ENCODE measurements at places on chromosomes 12 and 14.

DNA sequence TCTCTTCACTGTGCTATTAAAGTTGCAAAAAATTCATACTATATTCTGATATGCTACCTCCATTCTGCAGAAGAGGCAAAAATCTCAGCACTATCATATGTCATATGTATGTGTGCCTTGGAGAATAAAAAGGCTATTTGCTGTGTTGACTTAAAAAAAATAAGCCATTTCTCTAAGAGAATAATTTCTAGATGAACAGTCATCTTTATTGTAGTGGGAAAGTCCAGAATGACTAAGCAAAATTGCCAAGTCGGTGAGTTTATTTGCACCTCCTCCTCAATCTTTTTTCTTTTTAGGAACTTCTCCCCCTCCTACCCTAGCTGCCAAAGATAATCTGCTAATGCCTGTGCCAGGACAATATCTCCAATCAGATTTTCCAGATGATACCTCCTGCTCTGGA is 353.8 kb upstream of the FAR2 start:
- DNase-seq = no peak

DNA sequence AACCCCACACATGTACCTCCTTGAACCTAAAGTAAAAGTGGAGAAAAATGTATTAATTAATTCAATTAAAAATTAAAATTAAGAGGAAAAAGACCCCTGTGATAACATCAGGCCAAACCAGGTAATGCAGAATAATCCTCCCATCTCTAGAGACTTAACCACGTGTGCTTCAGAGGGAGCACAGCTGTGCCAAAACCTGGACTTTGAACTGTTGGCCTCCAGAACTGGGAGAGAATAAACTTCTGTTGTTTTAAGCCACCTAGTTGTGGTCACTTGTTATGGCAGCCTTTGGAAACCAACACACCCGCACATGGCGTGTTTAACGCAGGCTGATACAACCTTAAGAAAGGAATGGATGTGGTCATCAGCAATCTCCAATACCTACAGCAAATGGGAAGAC is 23.8 kb downstream of the OAS2 start:
- no peak for DNase-seq

- no peak for DNase-seq
These were observed 48.6 kb downstream of the DRAM1 start for GRCh38 chr12:101925935-101926334.

DNA sequence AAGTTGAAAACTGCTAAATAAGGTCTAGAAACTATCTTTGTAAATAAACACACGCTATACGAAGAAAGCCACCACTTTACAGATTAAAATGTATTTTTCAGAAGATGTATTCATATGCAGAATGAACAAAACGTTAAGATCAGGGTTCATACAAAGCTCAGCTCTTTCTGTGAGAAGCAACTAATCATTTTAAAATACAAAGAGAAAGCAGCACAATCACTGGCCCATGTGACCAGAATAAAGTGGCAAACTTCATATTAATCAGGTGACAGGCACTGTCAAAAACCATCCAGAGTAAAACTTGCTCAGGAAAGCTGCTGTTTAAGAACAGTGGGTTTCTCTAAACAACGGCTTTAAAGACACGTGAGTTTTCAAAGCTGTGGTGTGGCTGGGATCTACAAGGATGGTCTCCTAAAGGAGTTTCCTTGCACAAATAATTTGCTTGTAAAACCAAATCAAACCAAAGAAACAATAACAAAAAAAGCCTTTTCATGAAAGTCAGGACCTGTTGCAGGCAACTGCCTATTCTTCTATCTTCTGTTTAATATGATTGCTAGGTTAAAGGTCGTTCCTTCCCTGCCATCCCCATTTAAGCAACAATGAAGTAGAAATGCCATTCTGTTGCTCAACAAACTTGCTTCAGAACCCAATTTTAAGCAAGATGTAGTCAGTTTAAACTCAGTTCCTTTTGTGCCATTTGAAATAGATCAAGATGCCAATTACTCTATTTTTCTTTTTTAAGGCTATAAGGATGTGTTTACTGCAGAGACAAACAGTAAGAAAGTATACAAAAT is 22.3 kb downstream of the SEL1L start:
- DNase-seq = no peak

GRCh38 chr12:66804563-66804974 is 125.7 kb upstream of the GRIP1 start:
- DNase-seq = peak; percentile 78

DNA sequence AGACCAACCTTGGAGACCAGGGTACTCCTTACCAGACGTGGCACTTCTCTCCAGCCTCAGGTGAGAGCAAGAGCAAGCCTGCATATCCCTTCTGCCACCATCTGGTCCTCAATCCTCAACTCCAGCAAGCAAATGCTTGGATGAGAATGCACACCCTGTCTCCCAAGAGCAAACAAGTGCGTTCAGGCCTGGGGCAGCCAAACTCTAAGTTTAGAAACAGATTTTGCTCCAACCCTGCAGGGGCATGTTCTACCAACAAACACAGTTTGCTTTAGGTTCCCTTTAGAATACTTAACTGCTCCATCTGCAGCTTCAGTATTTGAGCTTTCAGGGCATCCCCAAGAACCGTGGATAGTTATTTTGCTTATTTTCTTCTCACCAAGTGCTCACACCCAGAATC is 55.9 kb upstream of the FICD start:
- no peak for DNase-seq

GRCh38 chr14:42565556-42565955 is 958.9 kb downstream of the LRFN5 start:
- DNase-seq = no peak

DNA sequence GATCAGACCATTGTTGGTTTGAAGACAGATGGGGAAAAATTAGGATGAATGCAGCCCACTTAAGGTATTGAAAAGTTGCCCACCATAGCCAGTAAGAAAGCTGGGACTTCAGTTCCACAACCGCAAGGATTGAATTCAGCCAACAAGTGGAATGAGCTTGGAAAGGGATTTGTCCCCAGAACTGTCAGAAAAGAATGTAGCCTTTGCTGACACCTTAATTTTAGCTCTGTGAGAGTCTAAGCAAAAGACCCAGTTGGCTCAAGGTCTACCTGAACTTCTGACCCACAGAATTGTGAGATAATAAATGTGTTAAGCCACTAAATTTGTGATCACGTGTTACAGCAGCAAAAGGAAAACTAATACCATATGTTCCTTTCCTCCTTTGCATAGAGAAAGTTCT is 29.4 kb downstream of the PPFIA2 start:
- no peak for DNase-seq

DNA sequence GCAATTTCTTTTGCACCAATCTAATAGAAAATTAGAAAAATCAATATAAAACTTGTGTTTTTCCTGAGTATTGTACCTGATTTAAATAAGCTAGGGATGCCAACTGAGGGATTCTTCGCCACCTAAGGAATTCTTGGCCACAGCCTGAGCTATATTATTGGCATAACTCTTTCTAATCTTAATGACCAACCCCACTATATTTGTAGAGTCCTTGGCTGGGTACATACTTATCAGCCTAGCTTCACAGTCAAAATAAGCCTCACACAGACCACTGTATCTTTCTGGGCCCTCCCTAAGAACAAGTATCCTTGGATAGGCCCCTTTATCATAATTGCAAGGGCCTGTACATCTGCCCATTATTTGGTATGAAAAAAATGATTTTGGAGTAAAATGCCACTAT is 247.1 kb downstream of the DUSP6 start:
- no peak for DNase-seq

GRCh38 chr12:107254258-107254856 is 161.0 kb upstream of the CRY1 start:
- DNase-seq = no peak

GRCh38 chr12:116766285-116766684 is 28.2 kb downstream of the RNFT2 start:
- DNase-seq = no peak

- DNase-seq = no peak
These were observed 35.8 kb downstream of the FBXO33 start for GRCh38 chr14:39396448-39396847.

DNA sequence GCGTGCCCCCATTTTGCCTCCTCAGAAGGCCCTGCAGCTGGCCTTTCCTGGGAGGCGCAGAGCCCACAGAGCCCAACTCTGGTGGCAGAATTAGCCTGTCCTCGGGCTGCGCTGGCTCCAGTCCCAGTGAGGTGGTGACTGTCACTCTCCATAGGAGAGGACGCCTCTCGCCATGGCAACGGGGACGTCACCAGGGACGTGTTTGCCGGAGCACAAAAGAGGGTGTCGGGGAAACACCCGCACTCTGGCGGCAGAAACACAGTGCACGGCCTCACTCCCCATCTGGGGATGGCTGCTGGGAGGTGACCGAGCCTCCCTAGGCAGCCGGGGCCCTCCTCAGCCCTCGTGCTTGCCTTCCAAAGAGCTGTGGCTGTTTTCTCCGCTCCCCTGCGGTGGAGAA is 50.2 kb upstream of the NCOR2 start:
- DNase-seq = peak; percentile 29

- no peak for DNase-seq
These were observed 7.8 kb downstream of the ZFP36L1 start for GRCh38 chr14:68784978-68785533.

DNA sequence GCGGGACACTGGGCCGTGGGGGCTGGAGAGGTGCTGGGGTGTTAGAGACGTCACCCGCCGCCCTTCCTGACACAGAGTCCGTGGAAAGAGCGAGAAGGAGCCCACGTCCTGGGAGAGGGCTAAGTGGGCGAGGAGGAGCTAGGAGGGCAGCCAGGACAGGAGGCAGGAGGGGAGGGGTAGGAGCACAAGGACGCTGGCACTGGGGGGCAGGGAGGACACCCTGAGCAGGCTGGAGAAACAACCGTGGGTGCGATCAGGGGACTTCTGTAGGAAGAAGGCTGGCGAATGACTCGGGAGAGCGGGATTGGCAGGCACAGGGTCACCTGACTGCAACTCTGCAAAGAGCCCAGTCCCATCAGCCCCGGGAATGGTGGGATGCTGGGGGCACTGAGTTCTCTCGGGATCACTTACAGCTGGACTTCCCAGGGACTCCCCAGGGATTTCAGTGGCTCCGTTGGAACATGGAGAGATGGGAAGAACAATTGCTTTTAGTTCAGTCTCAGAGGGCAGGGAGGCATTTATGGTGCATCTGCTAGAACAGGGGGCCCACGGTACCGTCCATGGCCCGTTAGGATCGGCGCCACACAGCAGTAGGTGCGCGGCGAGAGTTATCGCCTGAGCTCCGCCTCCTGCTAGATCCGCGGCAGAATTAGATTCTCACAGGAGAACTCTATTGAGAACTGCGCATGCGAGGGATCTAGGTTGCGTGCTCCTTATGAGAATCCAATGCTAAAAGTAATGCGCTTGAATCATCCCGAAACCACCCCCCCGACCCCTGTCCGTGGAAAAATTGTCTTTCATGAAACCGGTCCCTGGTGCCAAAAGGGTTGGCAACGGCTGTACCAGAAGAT is 24.3 kb downstream of the UBR7 start:
- DNase-seq = peak; percentile 53

- no peak for DNase-seq
These were observed 268.7 kb upstream of the SEL1L start for GRCh38 chr14:81802341-81802740.

- DNase-seq = no peak
These were observed 40.3 kb upstream of the RGS6 start for GRCh38 chr14:71891970-71892369.

- DNase-seq = no peak
These were observed 48.9 kb upstream of the RIN3 start for GRCh38 chr14:92464716-92465115.

All from NCI-H748 treated with DMSO at 0.1 percent for 48 hours (cell line).